ENCODE measurements at places on chromosomes 5 and 9. TPM values are rescaled to one million over a fixed set of nuclear protein-coding genes. Genes with fewer than 3 reads are reported as not detected.
A peak's percentile ranks its signal among the peaks of the same experiment; 100 is the strongest.

DNA sequence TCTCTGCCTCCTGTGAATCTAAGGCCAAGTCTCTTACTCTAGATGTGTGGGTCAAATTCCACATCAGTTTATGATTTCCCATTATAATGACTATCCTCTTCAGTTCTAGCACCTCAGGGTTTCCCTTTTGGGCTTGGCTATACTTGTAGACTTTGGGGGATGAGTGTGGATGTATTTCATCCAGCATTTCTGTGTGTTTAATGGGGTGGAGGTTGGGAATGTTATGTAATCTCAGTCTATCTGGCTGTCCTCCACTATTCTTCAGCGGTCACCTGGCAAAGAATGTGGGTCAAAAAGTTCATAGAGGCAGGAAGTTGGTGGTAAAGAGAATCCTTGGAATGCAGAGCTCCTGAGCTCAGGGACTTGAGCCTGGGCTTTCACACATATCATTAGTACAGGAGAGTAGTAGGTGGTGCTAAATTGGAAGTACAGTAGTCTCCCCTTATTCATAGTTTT is 64.9 kb downstream of the CFAP95 start:
- H3K27me3 ChIP-seq = no peaks in the 10 kb centered on the region
- no peaks in the 10 kb centered on the region for H3K4me1 ChIP-seq
- no peaks in the 10 kb centered on the region for H3K36me3 ChIP-seq

DNA sequence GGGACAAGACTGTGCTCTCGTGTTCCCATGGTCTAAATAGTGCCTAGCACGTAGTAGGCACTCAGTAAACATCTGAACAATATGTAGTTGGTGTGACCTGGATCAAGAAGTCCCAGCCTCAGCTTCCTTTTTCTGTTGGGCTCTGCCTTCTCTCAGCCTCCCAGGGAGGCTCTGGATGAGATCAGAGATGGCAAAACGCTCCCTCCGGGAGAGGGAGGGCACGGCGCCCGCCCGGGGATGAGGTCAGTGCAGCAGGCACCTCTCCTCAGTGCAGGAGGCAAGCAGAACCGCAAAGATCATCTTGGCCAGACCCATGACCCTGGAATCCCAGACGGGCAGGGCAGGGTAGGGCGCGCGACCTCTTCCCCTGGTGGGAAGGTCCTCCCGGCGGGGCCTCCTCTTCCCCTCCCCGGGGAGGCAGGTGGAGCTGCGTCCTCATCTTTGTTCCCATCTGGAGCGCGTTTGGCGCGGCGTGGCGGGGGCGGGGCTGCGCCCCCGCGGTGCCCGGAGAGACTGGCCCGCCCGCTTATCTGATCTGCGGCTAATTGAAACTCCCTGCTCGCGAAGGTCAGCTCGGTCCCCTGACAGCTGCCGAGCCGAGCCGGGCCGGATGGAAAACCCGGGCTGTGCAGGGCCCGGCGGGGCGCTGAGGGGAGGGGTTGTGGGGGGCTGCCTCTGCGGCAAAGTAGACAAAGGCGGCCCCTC is 60.9 kb downstream of the CXXC5 start:
- H3K27me3 ChIP-seq = peaks cover 36% of the 10 kb centered on the region
- peak overlapping the region; percentile 75 for H3K27ac ChIP-seq
- H3K36me3 ChIP-seq = no peaks in the 10 kb centered on the region
- DNase-seq = peak; percentile 57
- peaks cover 50% of the 10 kb centered on the region for H3K4me1 ChIP-seq

GRCh38 chr9:134061688-134062371 is 6.0 kb downstream of the BRD3 start:
- H3K4me3 ChIP-seq = no peak overlapping the region
- H3K27me3 ChIP-seq = no peaks in the 10 kb centered on the region
- peaks cover 97% of the 10 kb centered on the region for H3K4me1 ChIP-seq
- peak; percentile 60 for DNase-seq
- H3K27ac ChIP-seq = no peak overlapping the region

- no peak overlapping the region for H3K27ac ChIP-seq
- no peak overlapping the region for H3K4me3 ChIP-seq
- H3K36me3 ChIP-seq = no peaks in the 10 kb centered on the region
- DNase-seq = no peak
- H3K4me1 ChIP-seq = no peaks in the 10 kb centered on the region
- no peaks in the 10 kb centered on the region for H3K27me3 ChIP-seq
Measured at GRCh38 chr9:16368237-16369087, 502.0 kb downstream of the BNC2 start.

- no peak for DNase-seq
- no peak overlapping the region for H3K4me3 ChIP-seq
- no peaks in the 10 kb centered on the region for H3K36me3 ChIP-seq
- H3K4me1 ChIP-seq = no peaks in the 10 kb centered on the region
- H3K27me3 ChIP-seq = no peaks in the 10 kb centered on the region
Measured at GRCh38 chr9:126934441-126934840, 19.9 kb downstream of the RALGPS1 start.

DNA sequence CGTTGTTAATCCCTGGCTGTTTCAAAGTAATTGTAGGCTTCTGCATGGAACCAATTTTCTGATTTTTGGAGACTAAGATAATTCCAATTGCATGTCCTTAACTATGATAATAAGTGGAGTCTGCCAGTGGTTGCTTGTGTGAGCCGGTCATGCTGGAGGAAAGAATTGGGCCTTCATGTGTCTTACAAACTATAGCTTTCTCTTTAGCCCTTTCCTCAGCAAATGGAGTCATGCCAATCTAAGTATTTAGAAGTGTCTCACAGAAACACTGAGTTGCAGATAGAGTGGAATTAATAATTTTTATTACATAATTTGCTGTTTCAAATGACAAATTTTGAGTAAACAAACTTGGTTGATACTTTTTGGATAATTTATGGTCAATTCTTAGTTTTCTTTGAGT is 200.4 kb downstream of the FBXL7 start:
- no peaks in the 10 kb centered on the region for H3K27me3 ChIP-seq
- H3K27ac ChIP-seq = no peak overlapping the region
- no peaks in the 10 kb centered on the region for H3K4me1 ChIP-seq

- no peaks in the 10 kb centered on the region for H3K36me3 ChIP-seq
- no peaks in the 10 kb centered on the region for H3K4me1 ChIP-seq
- H3K4me3 ChIP-seq = no peak overlapping the region
- H3K27ac ChIP-seq = no peak overlapping the region
- no peaks in the 10 kb centered on the region for H3K27me3 ChIP-seq
Measured at GRCh38 chr9:12659220-12659619, 34.0 kb upstream of the TYRP1 start.

The LEAP2 gene
- 1.4 TPM for polyA plus RNA-seq

The SLC34A1 gene
- polyA plus RNA-seq = not detected

The WWC1 gene
- 11.3 TPM for polyA plus RNA-seq

The TAF11L5 gene
- not detected for polyA plus RNA-seq

The PCDHA12 gene
- polyA plus RNA-seq = not detected

Measured in stomach (tissue), 19 donors.